ENCODE measurements at places on chromosomes 6 and 20.

GRCh38 chr6:125534430-125535263 lies 214.8 kb upstream of the HEY2 start:
- no peak for DNase-seq

GRCh38 chr6:13729891-13730290 lies 18.3 kb upstream of the RANBP9 start:
- no peak for DNase-seq

- no peak for DNase-seq
These were observed at the start of gene TBXT for GRCh38 chr6:166167801-166168615. Gene TBXT, minus strand, starts transcription at chr6:166167851. Its CDS starts 260 bp downstream, at chr6:166167591.

GRCh38 chr6:36219081-36219480 lies 22.5 kb downstream of the BRPF3 start:
- DNase-seq: no peak

DNA sequence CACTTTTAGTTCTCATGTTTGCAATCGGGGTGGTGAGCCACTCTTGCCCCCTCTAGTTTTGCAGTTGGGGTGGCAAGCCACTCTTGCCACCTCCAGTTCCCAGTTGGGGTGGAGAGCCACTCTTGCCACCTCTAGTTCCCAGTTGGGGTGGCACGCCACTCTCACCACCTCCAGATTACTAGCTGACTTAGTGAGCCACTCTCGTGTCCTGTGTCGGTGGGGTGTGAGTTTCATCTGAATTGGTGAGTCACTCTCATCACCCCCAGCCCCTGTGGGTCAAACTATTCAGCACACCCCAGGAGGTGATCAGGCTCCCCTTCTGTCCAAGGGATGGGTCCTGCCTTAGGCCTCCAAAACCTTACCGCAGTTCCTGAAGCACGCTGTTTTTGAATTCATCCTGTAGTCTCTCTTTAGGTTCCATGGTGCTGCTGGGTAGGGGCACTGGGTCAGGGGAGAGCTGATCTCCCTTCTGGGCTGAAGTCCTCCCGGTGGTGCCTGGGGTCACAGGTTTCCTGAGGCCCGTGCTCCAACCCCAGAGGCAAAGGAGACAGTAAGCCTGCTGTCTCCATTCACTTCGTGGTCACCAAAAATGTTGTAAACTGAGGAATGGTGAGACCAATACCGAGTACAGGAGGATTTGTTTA lies 224.2 kb upstream of the SYNCRIP start:
- DNase-seq: no peak

DNA sequence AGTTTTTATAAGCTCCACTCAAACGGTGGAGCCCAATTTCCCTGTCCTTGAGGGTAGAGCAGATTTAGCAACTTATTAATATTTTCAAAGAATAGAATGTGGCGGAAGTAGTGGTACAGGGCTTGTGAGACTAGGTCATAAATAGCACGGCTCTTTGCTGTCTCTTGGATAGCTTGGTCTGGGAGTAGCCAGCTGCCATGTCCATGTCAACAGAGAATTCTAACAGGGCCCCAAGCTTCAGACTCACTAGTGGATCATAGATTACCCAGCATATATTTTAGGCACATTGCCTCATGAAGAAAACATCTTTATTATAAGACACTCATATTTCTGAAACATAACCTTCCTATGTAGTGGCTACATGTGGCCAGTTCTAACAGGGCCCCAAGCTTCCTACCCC lies 755.7 kb downstream of the HDGFL1 start:
- no peak for DNase-seq

- no peak for DNase-seq
These were observed 2.2 kb downstream of the HMGA1 start for GRCh38 chr6:34238585-34239499.

DNA sequence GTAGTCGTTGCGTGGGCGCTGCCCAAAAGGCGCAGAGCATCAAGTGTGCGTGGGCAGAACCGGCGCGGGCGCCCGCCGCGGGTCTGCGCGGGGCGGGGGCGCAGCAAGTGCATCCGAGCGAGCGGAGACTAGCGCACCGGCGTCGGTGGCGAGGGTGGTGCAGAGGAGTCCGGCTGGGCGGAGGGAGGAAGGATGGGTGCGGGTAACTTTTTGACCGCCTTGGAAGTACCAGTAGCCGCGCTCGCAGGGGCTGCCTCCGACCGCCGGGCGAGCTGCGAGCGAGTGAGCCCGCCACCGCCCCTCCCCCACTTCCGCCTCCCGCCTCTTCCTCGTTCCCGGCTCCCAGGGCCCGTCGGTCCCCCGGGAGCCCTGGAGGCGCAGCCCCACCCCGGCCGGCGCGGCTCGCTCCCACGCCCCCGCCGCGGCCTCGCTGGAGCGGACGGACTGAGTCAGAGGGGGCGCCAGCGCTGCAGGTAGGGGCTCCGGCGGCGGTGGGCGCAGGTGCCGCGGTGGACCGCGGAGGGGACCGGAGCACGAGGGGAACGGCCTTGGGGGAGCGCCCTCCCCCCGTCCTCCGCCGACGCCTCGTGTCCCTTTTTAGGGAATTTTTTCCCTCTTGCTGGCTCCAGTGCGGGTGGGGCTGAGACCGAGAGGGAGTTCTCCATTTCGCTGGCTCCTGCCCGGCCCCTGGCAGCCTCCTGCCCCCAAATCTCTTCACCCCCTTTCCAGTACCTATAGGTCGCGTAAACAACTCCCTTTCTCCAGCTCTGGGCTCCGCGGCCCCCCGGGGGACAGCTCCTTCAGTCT lies 1.6 kb upstream of the DBNDD2 start:
- DNase-seq: peak; percentile 42

DNA sequence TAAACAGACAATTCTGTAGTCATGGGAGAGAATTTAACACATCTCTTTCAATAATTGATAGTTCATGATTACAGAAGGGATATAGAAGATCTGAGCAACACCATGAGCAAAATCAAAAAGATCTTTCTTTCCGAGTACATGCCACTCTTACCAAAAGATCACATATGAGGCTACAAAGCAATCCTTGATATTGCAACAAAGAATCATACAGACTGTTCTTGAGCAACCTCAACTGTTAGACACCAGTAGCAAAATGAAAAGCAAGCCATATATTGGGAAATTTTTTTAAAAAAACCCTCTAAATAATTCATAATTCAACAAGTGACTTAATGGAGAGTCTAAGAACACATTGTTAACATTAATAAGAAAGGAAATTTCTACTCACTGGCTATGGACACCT lies 3.6 kb upstream of the CD83 start:
- no peak for DNase-seq

GRCh38 chr6:73739096-73739495 lies 43.1 kb downstream of the CD109 start:
- DNase-seq: no peak

- DNase-seq: no peak
These were observed 473.4 kb downstream of the BTBD3 start for GRCh38 chr20:12391099-12391498.

DNA sequence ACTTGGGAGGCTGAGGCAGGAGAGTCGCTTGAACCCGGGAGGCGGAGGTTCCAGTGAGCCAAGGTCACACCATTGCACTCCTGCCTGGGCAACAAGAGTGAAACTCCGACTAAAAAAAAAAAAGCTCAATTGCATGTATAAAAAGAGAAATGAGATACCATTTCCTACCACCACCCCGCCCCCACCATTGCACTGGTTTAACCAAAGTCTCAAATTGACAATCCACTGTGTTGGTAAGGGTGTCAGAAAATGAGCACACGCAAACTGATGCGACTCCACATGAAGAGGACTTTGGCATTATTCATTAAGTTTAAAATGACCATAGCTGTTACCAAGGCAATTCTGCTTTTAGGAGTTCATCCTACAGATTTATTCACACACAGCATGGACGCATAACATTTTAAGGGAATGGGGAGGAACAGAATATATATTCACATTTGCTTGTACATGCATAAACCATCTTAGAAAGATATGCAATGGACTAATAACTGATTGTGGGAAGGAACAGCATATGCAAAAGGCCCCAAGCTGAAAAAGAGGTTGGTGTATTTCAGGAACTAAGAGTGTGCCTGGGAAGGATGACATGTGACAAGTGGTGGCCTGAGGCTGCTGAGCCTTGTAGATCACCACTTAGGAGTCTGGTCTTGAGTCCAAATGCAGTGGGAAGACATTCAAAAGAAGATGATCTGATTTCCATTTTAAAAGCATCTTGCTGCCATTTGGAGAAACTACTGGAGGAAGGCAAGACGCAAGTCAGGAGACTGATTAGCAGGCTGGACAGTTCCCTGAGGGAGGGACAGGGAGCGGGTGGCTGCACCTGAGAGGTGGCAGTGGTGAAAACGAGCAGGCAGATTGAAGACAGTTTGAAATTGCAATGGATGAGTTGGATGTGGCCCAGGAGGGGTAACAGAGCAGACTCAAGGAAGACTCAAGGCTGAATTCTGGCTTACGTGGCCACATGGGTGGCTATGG lies 37.2 kb upstream of the PTPN1 start:
- DNase-seq: no peak

- DNase-seq: no peak
These were observed 695 bp downstream of the ARHGAP18 start for GRCh38 chr6:129709196-129709768.

DNA sequence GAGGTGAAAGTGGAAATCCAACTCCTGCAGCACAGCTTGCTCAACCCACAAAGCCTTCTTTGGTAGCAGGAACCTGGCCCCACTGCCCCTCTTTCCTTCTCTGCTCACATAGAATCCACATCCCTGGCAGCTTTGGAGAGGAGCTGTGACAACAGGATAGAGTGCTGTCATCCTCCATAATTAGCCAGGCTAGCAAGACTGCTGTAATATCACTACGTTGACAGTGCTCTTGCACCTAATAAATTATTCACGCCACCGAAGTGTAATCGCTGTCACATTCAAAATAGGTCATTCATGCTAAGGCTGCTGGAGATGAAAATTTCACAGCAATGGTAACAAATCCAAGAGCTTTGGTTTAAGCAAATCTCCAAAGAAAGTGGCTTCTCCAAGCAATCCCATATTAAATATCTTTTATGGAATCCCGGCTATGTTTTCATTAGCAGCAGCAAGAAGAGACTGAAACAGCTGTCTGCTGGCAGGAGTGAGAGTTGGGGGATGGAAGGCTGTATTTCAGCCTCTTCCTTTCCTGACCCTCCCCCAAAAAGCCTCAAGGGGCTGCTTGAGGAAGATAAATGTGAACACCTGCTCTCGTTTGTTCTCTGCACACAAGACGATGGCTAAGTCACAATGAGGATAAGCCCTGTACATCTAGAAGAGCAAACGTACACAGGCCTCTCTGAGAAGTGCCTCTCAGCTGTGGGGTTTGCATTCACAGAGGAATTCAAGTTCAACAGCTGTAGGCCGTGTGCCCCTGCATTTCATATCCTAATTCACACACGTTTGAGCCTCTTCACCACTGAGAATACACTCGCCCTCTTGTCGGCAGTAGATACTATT lies 16.5 kb downstream of the RIPOR2 start:
- DNase-seq: no peak

DNA sequence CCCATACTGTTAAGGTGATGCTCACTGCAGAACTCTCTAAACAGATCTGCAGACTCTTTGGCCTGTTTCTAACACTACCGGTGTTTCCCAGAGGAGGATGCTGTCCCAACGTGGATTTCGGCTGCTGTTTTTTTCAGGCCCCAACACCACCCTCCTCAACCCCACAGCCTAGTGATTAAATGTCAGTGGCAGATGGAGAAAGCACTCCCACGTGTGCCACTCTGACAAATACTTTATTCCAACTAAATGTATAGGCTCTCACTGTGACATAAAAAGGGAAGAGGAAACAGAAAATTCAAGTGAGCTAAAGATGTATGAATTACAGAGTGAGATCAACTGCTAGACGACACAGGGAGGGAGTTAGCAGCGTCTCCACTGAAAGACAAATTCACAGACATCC lies 3.6 kb downstream of the TBC1D20 start:
- DNase-seq: no peak

- DNase-seq: no peak
These were observed 114.5 kb downstream of the SLC22A3 start for GRCh38 chr6:160462551-160463109.

- DNase-seq: no peak
These were observed 42.4 kb downstream of the DHX35 start for GRCh38 chr20:39004508-39004907.

- DNase-seq: no peak
These were observed 19.5 kb downstream of the CPXM1 start for GRCh38 chr20:2780948-2781347.

DNA sequence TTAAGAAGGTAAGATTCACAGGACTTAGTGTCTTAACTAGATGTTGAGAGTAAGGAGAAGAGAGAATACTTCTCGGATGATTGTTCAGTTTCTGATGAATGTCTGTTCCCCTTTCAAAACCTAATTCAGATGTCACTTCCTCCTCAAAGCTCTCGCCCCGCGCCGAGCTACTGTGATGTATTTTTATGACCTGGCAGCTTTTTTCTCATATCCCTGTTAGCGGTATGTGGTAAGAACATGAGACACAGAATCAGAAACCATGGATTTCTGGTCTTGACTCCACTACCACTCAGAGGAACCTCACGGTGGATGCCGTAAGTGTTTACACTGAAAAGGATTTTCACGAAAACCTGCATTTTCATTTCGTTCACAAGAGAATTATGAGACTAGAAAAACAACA lies 48.4 kb downstream of the CEP43 start:
- DNase-seq: no peak

GRCh38 chr20:57251949-57252348 lies 14.5 kb downstream of the BMP7 start:
- DNase-seq: no peak

- no peak for DNase-seq
These were observed 51.9 kb upstream of the PTPRK start for GRCh38 chr6:128572294-128572693.

- DNase-seq: peak; percentile 52
These were observed 988 bp downstream of the TXNDC5 start for GRCh38 chr6:7909323-7910276.

GRCh38 chr20:5845681-5846615 lies 95.7 kb downstream of the SHLD1 start:
- no peak for DNase-seq

DNA sequence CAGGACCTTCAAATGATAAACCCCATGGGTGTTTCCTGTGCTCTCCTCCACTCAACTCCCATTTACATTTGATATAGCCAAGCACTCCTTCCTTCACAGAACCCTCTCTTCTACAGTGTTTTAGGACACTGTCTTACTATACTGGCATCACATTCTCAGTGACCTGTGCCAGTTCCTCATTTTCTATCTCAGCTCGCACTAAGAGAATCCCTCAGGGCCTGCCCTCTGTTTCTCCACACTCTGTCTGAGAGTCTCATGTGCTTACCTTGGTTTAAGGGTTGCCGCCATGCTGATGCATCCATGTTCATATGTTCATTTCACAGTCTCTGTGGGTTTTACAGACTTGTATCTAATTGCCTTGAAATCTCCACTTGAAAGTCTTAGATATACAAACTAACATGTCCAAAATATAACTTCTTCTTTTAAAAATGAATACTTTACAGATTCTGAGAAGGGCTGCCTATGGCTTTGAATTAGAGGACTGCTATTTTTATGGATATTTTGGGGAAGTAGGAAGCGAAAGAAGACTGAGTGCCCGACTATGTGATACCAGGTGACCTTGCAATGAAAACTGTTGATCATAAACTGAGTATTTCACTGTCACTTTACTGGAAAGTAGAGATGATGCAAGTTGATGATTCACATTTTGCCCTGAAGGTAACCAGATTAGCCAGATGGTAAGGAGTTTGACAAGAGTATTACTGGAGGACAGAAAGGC lies 153.1 kb upstream of the SIM1 start:
- no peak for DNase-seq

- DNase-seq: no peak
These were observed 102.2 kb upstream of the EXOC2 start for GRCh38 chr6:795046-795685.

- DNase-seq: no peak
These were observed 82.8 kb downstream of the HMGCLL1 start for GRCh38 chr6:55496201-55496600.

Measured in neural crest cell (in vitro differentiated cells).